Hematopoietic multipotent progenitor cell treated with erythropoietin and hydrocortisone succinate and interleukin-3 and kit ligand, for 15 days (in vitro differentiated cells): ENCODE measurements at places on chromosomes 12 and 14.
A peak's percentile ranks its signal among the peaks of the same experiment; 100 is the strongest.

DNA sequence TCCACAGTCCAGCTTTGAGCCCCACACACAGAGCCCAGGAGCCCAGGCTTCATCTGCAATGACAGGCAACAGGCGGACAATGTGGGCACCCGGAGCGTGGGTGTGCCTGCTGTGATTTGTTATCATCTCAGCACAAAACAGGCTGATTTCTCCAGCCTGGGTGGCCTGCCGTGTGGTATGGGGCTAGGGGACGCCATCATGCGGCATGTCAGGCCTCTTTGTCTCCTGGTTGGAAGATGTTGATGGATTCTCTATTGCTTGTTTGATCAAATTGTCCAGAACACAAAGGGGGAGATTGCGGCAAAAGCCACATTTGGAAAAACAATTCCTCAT lies 147.1 kb downstream of the KIF26A start:
- no peak for DNase-seq

DNA sequence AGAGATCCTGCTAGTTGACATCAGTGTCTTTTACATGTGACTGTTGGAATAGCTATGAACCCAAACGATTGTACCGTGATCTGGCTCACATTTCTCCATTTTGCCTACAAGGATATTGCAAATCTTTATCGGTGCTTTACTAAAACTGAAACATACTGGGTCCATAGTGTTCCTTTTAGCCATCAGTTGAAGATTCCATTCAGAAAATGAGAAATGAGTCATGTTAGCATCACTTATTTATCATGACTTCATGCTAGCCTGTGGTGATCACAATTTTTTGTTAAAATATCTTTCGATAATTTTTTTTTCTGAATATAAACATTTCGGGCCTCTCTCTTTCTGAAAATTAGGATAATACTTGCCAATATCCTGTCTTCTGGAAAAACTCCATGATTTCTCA lies 210.3 kb downstream of the EGLN3 start:
- no peak for DNase-seq

DNA sequence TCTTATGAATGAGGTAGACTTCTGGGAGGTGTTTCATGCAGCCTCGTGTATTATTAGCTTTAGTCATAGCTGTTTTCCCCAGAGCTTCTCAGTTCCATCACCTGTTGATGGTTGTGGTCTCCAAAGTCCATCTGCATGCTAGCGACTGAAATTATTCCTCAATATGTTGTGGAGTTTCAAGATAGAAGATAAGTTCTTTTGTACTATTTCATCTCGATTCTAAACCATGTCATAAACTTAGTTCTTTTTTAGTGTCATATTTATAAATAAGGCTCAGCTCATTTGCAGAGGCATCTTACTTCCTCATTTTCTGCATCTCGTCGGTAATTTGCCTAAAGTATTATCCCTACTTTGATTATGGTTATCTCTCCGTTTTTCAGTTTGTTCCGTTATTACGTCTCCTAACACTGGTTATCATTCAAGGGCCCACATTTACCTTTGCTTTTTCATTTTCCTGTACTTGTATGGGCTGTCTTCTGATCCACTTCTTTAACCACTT lies 119.1 kb downstream of the ITPR2 start:
- no peak for DNase-seq

DNA sequence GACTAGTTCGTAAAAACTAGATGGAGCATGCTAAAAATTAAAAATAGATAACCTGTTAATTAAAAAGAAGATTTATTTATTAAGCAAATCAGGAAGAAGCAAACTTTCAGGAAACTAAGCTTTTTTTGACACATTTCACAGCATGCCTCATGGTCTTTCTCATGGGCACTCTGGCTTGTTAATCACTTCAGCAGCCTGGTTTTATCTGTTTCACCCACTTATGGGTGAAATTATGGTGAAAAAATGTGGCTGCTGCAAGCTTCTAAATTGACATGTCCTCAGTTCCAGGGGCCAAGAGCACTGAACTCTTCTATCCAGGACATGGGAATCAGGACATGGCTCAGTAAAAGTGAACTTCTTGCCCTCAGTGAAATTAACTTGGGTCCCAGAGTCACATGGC lies 468.6 kb upstream of the SYT1 start:
- DNase-seq = no peak

- no peak for DNase-seq
Measured at GRCh38 chr14:103108749-103109207, 14.3 kb downstream of the EXOC3L4 start.

- no peak for DNase-seq
Measured at GRCh38 chr14:68798621-68799020, 5.8 kb upstream of the ZFP36L1 start.

GRCh38 chr14:56554301-56554700 lies 25.3 kb upstream of the TMEM260 start:
- DNase-seq = no peak

- DNase-seq = no peak
Measured at GRCh38 chr12:100128512-100128908, 14.2 kb downstream of the BLTP3B start.

- peak; percentile 45 for DNase-seq
Measured at GRCh38 chr12:44000309-44000952, 164.6 kb downstream of the TMEM117 start.

GRCh38 chr12:85993746-85994145 lies 119.7 kb downstream of the NTS start:
- DNase-seq = no peak

DNA sequence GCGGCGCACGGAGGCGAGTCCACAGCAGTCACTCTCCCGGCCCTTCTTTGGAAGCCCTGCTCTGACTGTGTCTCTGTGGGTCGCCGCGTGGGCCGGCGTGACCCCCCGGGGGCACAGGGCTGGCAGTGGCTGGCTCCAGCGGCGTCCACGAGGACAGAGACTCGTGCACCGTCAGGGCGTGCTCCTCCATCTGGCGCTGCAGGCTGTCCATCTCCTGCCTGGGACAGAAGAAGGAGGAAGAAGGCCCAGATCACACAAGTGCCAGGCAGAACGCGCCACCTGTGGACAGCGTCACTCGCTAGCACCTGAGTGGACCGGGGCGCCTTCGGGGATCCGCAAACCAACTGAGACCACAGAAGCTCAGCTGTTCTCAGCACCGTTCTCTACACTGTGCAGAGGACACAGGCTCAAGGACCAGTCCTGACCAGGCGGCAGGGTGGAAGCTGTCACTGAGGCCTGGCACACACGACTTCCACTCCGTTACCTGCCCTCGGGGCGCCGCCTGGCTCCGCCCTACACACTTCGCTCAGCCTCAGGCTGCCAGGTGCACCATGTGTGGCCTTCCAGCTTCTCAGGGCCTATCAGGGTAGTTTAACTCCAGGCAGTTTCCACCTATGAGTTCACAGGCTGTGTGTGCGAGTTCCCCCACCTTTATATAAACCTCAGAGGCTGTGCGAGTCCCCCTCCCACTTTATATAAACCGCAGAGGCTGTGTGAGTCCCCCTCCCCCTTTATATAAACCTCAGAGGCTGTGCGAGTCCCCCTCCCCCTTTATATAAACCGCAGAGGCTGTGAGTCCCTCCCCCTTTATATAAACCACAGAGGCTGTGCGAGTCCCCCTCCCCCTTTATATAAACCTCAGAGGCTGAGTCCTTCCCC lies 11.7 kb upstream of the ANKLE2 start:
- no peak for DNase-seq

- no peak for DNase-seq
Measured at GRCh38 chr12:122823429-122823828, 11.8 kb upstream of the HIP1R start.

- no peak for DNase-seq
Measured at GRCh38 chr12:92331383-92331782, 185.7 kb upstream of the BTG1 start.

DNA sequence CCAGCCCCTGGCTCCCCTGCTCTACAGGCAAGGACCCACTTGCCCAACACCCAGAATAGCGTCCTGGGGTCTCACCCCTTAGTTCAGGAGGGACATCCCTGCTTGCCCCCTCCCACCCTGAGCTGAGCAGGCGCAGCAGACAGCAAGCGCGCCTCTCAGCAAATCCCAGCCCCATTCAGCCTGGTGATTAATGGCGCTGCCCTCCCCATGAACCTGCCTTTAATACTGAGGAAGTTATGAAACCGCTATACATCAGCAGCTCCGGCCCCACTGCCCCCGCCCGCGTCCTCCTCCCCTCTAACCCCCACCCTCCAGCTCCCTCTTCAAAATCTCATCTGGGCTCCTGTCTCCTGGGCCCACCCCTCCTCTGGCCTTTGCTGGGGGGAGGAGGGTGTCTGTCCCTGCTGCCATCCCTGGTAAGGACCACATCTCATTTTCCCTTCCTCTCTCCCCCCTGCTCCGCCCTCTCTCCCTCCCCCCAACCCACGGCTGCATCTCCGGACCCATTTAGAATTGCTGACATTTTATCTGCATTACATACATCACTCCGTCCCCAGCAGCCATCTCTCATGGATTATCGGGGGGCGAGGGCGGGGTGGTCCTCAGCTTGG lies 7.1 kb upstream of the SMUG1 start:
- no peak for DNase-seq

- DNase-seq = no peak
Measured at GRCh38 chr12:47823422-47824086, 3.9 kb upstream of the HDAC7 start.

DNA sequence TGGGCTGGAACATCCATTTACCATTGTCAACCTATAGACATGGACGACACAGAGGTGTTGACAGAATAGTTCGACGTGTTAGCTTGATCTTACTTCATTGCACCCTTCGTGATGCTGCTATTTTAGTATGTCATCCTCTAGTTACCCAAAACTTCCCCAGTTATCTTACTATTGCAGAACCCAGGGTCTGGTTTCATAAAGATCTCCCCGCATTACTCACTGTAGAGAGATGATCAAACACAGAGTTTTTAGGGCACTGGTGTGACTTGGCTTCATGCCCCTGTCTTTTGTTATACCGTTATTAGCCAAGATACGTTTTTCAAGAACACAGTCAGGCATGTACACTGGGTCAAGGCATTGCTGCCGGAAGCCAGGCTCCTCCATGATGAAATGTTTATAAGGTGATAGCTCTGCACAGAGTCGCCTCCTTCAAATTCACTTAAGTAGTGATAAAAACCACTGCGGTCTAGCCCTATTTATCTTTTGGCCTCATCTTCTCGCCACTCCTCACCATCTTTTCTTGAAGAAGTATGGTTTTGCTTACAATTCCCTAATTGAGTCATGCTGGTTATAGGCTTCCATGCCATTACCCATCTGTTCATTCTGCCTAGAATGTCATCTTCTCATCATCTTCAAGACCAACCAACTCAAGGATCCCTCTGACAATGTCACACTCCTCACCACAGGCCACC lies 1127.9 kb downstream of the VRK1 start:
- DNase-seq = no peak

DNA sequence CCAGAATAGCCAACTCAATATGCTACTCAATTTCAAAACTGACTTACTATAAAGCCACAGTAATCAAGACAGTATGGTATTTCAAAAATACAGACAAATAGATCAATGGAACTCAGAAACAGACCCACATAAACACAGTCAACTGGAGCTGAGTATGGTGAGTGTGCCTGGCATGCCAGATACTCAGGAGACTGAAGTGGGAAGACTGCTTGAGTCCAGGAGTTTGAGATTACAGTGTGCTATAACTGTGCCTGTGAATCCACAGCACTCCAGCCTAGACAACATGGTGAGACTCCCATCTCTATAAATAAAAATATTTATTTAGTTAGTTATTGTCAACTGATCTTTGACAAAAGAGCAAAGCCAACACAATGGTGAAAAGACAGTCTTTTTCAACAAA lies 81.8 kb downstream of the NUMB start:
- no peak for DNase-seq

GRCh38 chr14:104104076-104104901 lies 18.8 kb downstream of the ASPG start:
- DNase-seq = no peak

- no peak for DNase-seq
Measured at GRCh38 chr12:79127271-79127751, 262.7 kb downstream of the SYT1 start.

GRCh38 chr12:128619263-128619662 lies 204.5 kb downstream of the SLC15A4 start:
- DNase-seq = no peak

- DNase-seq = peak; percentile 60
Measured at GRCh38 chr12:53324113-53324778, 2.8 kb upstream of the AAAS start.

GRCh38 chr14:31059152-31059924 lies 33.2 kb upstream of the STRN3 start:
- DNase-seq = peak; percentile 97

DNA sequence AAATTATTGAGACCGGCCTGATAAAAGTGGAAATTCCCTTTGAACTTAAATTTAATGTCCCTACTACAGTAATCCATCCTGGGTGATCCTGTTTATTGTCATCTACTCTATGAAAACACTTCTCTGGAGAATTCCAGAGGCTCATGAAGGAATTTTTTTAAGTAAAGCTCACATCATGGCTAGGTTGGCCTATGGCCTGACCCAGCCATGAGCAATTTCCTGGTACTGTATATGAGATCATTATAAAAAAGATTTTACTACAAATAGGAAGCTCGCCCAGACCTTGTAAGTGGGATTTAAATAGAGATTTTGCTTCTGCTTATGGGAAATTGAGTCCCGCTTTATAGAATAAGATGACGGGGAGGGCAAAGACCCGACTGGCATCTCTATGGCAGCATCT lies 215.5 kb downstream of the DPF3 start:
- DNase-seq = no peak
